ENCODE measurements at places on chromosomes 12 and 14. TPM values are rescaled to one million over a fixed set of nuclear protein-coding genes. Genes with fewer than 3 reads are reported as not detected.

GRCh38 chr14:88986146-88986841, 161.8 kb downstream of the TTC8 start:
- DNase-seq: peak; percentile 16

DNA sequence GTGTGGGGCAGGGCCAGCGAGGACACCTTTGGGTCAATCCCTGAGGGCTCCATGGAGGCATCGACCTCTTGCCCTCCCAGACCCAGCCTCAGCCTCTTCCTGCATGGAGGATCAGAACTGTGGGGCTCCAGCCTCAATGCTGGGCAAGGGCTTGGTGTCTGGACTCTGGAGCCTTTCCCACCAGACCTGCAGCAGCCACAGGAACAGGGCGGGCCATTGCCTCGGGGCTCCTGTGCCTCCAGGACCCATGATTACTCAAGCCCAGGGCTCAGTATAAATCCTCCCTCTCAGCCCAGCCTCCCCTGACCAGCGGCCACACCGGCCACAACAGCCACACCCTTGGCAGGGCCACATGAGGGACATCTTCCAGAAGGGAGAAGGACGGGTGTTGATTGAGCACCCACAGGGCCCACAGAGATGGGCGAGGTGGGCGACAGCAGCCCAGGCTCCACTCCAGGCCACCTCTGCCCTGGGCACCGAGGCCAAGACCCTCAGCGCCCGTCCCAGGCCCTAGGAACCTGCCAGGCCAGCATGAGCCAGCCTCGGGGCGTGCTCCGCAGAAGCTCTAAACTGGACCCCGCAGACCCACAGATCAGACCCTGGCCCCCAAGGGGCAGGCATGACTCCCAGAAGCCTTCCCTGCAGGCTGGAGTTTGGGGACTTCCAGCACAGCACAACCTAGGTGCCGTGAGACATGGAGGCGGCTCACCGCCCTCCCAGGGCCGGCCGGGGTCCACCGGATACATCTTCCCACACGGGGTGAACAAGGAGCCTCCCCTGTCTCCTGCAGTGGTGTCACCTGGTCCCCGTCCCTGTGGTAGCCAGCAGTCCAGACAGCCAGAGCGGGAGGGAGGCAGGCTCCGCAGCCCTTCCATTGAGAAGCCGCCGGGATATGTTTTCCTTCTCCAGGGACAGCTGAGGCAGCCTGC, 25.1 kb downstream of the NCOR2 start:
- peak; percentile 51 for DNase-seq

DNA sequence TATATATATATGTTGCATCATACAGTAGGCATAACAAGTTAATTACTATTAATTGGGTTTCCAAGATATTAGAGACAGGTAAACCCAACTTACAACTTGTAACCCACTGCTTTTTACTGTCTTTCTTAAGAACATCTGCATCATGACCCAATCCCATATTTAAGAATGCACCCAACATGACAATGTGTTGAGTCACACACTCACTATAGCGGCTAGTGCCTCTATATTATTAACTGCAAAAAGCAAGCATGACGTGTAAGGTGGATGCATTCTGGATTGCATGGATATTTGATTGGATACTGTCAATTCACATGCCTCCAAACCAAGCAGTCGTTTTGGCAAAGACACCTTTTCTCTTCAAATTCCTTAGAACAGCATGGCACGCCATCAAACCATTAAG, 68.2 kb downstream of the KSR2 start:
- DNase-seq: peak; percentile 72

- DNase-seq: no peak
These were observed 927 bp downstream of the ABCB9 start for GRCh38 chr12:122965321-122965751.

DNA sequence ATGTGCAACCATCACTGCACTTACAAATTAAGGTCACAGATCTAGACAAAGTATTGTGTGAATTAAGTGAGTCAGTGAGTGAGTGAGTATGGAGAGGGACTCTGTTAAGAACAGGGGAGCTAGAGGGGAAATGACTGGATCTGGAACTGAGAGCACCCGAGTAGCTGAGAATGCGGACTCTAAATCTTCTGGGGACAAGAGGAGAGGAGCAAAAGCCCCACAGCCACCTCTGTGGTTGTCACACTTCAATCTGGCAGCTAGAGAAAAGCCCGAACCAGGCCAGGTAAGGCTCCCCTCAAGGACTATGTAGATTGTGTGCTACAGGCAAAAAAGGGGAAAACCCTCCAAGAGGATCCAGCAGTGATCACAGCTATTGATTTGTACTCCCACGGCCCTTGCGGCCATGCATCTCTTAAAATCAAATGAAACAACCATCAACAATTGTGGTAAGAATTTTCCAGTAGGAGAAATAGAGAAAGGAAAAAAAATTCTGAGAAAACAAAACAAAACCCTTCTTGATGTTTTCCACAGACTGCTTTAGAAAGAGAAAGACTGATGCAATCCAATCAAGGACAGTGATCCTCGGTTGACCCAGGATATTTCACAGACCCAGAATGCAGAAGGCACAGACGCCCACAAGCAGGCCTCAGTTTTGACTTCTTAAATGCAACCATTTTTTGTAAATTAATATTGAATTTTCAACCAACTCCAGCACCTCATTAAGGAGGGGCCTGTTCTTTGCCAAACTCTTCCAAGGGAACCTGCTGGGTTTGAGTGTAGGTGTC, 109.6 kb downstream of the SLC38A6 start:
- DNase-seq: no peak

- no peak for DNase-seq
These were observed 122.8 kb downstream of the AACS start for GRCh38 chr12:125187780-125188741.

DNA sequence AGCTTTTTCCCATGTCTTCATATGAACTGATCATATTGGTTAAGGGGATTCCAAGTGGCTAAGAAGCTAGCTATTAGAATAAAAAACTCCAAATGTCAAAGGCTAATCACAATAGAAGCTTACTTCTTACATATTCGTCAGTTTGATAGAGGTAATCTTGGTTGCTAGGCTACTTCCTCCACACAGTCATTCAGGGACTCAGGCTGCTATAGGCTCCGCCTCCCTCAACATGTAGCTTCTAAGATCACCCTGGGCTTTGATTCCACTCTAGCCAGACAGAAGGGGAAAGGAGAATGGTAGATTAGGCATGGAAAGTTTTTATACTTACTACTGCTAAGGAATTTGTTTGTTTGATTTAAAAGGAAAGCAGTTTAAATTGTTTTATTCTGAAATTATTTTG, 207.9 kb downstream of the EFCAB11 start:
- DNase-seq: no peak

- peak; percentile 48 for DNase-seq
These were observed 87.2 kb downstream of the TSPAN8 start for GRCh38 chr12:71070416-71071128.

DNA sequence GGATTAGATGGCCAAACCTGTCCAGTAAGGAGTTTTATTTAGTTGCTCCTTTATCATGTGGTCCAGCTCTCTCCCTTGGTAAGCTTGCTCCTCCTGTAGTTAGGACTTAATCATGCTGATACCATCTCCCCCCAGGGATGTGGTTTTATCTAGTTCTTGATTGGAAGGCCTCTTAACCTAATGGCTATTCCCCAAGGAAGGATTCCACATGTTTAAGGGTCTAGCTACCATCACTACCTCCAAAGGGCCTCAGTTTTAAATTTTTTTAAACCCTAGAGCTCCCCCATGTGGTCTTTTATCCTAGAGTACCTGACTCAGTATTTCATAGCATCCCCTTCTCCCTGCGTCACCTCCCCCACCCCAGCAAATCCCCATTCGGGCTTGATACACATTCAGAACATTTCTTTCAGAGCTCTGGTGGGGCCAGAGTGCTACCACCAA, 22.5 kb downstream of the MAP3K12 start:
- no peak for DNase-seq

DNA sequence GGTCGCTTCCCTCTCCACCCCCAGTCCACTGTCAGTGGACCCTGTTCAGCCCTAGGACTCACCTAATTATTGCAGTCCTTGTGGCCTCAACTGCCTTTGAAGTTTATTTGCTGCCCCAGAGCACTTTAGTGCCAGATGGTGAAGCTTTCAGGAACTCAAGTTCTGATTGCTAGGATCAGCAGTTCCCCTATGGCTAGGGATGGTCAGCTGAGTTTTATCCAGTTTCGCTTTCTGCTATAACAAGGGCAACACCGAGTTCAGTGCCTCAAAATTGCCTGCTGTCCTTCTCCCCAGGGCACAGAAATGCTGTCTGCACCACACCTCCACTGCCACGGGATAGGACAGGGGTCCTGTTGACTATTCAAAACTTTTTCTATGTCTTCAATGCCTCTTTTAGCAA, 295.0 kb downstream of the GPHN start:
- no peak for DNase-seq

- no peak for DNase-seq
These were observed 58.9 kb upstream of the EEA1 start for GRCh38 chr12:92987846-92988621.

GRCh38 chr12:69688471-69689427, 10.4 kb downstream of the BEST3 start:
- DNase-seq: peak; percentile 96

- DNase-seq: no peak
These were observed 256.5 kb upstream of the NPAS3 start for GRCh38 chr14:32682214-32682613.

DNA sequence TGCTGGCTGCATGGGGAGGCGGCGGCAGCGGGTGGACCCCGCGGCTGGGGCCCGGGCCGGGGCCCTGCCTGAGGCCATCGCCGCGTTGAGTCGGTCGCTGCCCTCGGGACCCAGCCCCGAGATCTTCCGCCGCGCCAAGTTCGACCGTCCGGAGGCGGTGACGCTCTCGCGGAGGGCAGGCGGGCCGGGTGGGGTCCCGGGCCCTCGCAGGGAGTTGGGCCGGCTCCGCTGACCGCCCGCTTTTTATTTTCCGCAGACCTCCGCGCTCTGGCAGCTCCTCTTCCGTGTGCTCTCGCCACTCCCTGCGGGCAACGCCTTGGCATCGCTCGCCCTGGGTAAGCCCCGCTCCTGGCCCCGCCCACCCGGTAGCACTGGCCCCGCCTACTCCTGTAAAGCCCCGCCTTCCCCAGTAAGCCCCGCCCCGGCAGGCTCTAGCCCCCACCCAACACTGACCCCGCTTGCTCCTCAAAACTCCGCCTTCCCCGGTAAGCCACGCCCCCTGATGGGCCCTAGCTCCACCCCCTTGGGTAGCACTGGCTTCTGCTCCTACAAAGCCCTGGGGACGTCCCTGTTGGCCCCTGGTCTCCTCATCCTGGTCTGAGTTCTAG, 424 bp downstream of the TEDC1 start:
- DNase-seq: no peak

- no peak for DNase-seq
These were observed 30.7 kb downstream of the P2RX4 start for GRCh38 chr12:121240484-121241101.

The POU6F1 gene
- total RNA-seq: 1.0 TPM

The C12orf60 gene
- total RNA-seq: 1.0 TPM

The NTS gene
- not detected for total RNA-seq

The FSCB gene
- total RNA-seq: not detected

The C12orf50 gene
- total RNA-seq: not detected

The SPTB gene
- 2.0 TPM for total RNA-seq

The ZNF605 gene
- 4.0 TPM for total RNA-seq

The LRIG3 gene
- total RNA-seq: 30.7 TPM

The MDGA2 gene
- not detected for total RNA-seq

The GPR162 gene
- total RNA-seq: 5.3 TPM

The RTL1 gene
- not detected for total RNA-seq

The C2CD5 gene
- 9.0 TPM for total RNA-seq

The JPH4 gene
- total RNA-seq: not detected

The NPFF gene
- not detected for total RNA-seq
